ENCODE measurements at places on chromosomes 4 and X.

DNA sequence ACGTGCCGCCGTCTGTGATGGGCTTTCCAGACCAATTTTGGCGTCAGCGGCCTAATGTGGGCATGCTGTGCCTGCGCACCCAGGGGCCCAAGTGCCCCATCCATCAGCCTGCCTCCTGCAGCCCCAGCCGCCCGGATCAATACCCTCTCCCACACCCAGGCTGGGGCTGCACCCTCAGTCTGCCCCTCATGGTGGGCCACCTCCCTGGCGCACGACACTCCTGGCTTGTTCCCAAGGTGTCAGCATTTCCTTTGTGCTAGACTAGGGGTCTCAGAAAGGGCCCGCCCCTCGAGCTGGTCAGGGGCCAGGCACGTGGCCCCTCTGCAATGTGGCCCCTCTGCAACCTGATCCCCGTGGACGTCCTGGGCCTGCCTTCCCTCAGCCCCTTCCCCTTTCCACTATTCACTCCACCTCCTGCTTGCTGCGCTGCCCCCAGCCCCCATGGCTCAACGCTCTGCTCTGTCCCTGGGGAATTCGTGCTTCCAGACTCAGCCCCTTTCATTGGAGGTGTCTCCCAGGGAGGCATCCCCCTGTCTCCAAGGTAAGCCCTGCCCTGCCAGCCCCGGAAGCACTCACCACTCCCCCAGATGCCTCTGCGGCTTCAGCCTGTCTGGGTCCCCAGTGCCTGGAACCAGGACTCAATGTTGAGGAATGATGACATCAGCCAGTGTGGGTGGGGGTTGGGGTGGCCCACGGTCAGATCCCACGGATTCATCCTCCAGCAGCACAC lies 130.8 kb downstream of the HMX1 start:
- DNase-seq, result no peak

GRCh38 chr4:20428436-20429160 lies 176.9 kb downstream of the SLIT2 start:
- peak; percentile 41 for DNase-seq

- DNase-seq, result peak; percentile 24
Measured at GRCh38 chrX:3216581-3217180, 129.8 kb downstream of the MXRA5 start.

GRCh38 chr4:104128850-104129213 lies 365.9 kb downstream of the CXXC4 start:
- DNase-seq, result no peak

GRCh38 chr4:87050596-87050995 lies 115.8 kb downstream of the AFF1 start:
- DNase-seq, result no peak
